ENCODE measurements at places on chromosomes 3 and 15.

DNA sequence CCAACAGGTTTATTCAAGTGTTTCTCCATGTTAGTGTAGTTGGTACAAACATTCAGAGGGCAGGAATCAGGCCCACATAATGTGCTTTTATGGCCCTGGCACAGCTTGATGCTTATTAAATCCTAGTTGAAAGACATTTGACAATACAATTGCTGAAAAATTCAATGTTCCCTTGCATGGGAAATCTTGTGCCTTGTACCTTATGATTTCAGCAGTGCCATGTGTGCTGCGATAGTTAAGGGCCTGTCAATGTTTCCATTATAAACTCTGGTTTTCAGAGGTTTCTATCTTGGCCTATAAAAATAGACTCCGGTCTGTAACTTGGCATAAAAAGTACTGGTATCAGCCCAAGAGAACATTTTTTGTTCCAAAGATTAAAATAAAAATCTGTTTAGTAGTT lies 207.2 kb downstream of the TBC1D5 start:
- no peak for DNase-seq

GRCh38 chr3:95037927-95038326 lies 975.1 kb downstream of the NSUN3 start:
- DNase-seq, result no peak

GRCh38 chr3:12489832-12490231 lies 5.6 kb downstream of the TSEN2 start:
- no peak for DNase-seq

DNA sequence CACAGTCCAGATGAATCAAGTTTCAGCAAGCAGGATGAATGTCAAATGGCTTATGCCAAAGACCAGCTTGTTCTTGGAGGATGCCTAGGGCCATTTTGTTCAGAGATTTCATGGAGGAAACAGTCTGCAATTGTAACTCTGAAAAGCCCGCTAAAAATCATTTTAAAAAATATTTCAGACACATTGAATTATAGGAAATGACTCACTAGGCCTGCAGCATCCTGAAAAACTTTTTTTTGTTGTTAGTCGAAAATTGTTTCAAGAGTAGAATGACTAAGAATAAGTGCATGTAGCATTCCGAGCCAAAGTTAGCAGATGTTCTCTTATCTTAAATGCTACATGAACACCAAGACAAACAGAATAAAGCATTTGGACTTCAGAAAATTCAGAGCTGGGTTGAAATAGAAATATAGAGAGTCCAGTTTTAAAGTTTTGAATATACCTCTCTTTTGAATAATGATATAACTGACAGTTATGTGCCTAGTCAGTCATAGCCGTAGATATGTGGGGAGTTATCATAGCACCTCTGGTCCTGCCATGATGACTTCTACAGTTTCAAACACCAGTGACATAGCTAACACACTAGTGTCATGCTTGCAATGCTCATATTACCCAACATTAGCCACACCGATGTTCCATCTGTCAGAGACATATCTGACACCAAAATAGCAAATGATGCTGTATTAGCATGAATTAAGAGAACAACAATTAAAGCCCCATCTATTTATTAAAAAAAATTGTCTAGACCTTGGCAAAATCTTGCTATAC lies 1462.8 kb upstream of the GBE1 start:
- peak; percentile 5 for DNase-seq

- peak; percentile 35 for DNase-seq
Measured at GRCh38 chr15:83449250-83449671, 2.1 kb downstream of the SH3GL3 start.

GRCh38 chr3:53382106-53382505 lies 34.8 kb upstream of the DCP1A start:
- DNase-seq, result no peak

- DNase-seq, result no peak
Measured at GRCh38 chr3:3665546-3665945, 133.7 kb upstream of the LRRN1 start.

DNA sequence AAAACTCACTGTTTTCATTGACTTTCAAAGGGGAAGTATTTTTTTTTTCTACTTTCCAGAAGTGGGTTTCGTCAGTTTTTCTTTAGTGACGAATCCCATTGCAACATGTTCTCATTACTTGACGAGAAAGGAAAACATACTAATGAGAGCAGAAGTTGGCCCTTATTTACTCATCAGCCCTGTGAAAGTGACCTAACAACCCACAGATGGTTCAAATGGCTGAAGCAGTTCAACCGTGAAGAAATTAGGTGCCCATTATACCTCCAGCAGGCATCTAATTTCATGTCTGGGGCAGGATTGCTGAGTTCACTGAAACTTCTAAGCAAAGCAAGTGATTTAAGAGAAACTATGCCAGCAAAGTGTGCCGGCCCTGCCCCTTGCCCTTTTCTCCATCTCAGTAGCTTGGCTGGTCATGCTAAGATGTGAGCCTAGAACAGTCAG lies 9.0 kb downstream of the AQP9 start:
- DNase-seq, result peak; percentile 51

DNA sequence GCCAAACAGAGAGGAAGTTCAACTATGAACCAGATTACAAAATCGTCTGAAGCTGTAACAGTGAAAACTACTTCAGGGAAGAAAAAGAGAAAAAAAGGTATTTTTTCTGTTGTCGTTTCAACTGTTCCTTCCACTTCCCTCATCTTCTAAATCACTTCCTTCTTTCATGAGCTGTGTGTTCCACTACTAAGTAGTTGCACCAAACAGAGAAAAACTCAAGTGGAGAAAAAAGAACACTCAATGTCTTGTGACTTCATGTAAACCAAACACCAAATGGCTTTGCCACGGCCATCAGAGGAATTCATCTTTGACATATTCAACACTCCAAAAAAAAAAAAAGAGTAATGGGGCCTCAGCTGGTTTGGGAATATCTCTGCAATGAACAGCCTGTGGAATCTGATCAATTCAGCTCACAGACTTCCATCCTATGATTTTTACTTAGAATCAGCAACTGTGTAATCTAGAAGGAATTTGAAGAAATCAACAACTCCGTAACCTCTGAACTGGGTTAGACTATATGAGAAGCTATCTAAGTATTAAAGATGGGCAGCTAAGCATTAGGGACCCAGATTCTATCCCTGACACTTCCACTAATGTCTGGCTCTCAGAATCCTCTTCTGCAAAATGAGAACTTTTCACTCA lies 47.5 kb upstream of the RNF7 start:
- no peak for DNase-seq

DNA sequence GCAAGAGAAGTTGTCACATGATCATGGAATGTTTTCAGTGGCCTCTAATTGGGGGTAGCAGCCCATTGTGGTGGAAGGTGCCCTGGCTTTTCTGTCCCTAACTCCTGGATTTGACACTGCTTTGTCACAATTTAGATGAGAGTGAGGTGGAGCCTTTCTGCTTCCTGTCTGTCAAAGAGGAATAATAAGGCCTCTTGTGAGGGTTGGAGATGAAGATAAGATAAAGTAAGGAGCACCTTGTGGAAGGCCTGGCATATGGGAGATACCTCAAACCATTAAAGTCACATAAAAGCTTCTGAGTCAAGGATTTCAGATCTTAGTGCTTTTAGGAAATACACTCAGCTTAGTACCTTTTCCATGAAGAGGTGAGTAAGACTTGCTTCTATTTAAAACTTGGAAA lies 172.6 kb upstream of the FAM3D start:
- no peak for DNase-seq

- no peak for DNase-seq
Measured at GRCh38 chr15:73584699-73585420, 48.3 kb downstream of the NPTN start.

- DNase-seq, result peak; percentile 36
Measured at GRCh38 chr15:47523681-47524475, 193.4 kb upstream of the SEMA6D start.

DNA sequence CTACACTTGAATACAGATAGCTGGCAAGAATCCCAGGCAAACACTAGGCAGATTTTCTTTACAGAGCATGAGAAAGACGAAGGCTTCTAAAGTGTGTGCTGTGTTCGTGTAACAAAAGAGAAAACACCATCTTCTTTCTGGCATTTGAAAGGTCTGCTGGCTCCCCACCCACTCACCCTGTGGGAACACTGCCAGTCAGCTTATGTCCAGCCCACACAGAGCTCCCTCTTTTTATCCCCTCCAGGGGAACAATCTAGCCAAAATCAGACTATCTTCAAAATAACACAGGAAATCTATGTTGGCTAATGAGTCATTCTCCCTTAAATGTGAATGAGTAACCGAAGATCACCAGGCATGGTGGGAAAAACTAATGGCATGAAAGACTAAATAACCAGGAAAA lies 45.6 kb upstream of the PAQR5 start:
- peak; percentile 90 for DNase-seq

GRCh38 chr15:32957219-32957618 lies 237.3 kb downstream of the FMN1 start:
- DNase-seq, result no peak

Measured in Daoy (cell line).